Activated T-helper 17 cell treated with anti-CD3 and anti-CD28 coated beads, Interleukin-2, amount 50 U/mL, for 72 hours (primary cell): ENCODE measurements at places on chromosomes 16 and 17. TPM values are rescaled to one million over a fixed set of nuclear protein-coding genes. Genes with fewer than 3 reads are reported as not detected.

DNA sequence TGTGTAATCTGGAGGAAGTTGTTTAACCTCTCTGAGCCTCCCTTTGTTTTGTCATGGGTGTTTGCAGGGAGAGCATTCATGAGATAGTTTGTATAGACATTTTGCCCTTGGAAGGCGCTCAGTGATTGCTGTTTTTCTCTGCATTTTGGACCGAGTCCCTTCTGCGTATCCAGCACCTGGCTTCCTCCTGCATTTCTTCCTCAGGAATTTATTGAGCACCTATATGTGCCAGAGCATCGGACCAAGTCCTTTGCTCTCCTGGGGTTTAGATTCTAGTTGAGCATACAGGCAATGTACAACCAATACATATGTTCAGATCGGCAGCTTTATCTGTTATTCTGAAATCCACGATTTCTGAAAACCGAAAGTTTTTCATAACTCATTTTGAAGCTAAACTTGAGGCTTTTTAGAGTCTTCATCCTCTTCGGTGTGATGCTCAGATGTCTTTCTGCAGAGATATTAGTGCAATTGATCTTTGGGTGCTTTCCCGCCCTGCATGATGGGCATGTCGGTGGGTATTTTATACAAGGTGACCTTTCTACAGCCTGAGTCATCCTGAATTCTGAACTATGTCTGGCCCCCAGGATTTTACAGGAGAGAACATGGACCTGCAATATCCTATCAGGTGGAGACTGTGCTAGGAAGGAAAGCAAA, 4.1 kb downstream of the IL4R start:
- peak; percentile 42 for ATAC-seq

DNA sequence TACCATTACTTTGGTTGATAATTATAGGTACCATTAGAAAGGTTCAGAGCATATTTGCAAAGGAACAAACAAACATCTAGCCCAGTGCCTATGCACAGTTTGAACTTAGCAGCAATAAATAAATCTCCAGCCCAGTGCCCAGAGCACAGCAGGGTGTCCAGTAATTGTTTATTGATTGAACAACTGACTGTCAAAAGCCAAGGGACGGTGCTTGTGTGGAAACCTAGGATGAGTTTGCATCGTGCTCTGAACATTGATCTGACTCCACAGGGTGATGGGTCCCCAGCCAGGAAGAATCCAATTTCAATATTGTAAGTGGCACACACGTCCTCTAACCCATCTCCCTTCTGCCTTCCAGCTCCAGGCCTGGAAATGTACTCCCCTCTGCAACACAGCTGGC, 625.5 kb upstream of the C16orf82 start:
- no peak for ATAC-seq

GRCh38 chr16:87608400-87608985, 6.2 kb downstream of the JPH3 start:
- ATAC-seq: no peak

- ATAC-seq: peak; percentile 73
These were observed at the start of gene UNKL for GRCh38 chr16:1414532-1415260. Gene UNKL, minus strand, starts transcription at chr16:1414704. Its CDS starts 13 bp downstream, at chr16:1414691.

GRCh38 chr17:4987767-4988567, 492 bp upstream of the CAMTA2 start:
- peak; percentile 10 for ATAC-seq

DNA sequence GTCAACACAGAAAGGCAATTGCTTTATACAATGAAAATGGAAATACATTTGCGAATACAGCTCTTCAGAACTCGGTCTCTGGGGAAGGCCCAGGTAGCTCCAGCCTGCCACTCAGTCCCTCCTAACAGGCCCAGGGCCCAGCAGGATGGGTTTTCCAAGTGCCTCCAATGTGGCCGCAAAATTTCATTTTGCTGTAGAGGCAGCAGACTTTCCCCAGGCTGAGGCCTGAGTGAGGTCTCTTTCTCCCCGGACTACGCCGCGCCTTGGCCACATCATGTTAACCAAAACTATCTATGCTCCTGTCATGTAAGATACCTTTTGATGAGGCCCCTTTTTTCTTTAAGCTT, 606.0 kb upstream of the SALL1 start:
- ATAC-seq: no peak

DNA sequence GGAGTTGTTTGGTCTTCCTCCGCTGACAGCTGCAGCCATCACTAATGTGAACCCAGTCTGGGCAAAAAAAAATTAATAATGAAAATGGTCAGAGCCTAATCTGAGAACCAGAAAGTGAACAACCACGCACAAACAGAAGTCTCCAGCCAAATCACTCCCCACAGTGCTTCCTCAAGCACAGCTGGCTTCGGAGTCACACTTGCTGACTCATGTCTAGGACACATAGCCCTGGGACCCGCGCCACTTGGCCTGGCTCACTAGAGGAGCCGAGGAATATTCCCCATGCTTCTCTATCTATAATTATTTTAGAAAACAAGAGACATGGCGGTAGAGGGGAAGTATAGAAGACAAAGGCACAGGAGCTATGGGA, 109.1 kb downstream of the ZFHX3 start:
- no peak for ATAC-seq

The PIPOX gene
- 5.6 TPM for total RNA-seq
